Left forelimb (tissue), 1 donor: ENCODE measurements at places on chromosomes 3 and 15.

- DNase-seq: no peak
Measured at GRCh38 chr3:23240171-23240785, 37.2 kb downstream of the UBE2E2 start.

DNA sequence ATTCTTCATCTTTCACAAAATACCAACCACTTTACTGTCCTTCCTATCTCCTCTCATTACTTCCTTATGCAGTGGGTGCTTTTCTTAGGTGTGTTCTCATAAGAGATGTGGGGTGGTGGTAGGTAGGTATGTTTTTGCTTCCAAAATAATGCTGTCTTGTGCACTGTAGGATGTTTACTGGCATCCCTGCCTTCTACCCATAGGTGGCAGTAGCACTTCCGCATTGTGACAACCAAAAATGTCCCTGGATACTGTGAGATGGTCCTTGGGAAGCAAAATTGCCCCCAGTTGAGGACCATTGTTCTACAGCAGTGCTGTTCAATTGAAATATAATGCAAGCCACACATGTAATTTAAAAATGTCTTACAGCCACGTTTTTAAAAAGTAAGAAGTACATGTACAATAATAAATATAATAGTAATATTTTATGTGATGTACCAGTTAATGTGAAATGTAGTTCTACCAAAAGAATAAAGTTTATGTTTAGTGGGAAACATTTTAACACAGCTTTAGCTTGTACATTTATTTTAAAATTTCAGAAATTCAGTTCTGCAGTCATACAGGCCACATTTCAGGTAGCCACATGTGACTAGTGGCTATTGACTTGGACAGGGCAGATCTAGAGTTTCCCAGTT lies 75.2 kb downstream of the NEO1 start:
- DNase-seq: no peak

DNA sequence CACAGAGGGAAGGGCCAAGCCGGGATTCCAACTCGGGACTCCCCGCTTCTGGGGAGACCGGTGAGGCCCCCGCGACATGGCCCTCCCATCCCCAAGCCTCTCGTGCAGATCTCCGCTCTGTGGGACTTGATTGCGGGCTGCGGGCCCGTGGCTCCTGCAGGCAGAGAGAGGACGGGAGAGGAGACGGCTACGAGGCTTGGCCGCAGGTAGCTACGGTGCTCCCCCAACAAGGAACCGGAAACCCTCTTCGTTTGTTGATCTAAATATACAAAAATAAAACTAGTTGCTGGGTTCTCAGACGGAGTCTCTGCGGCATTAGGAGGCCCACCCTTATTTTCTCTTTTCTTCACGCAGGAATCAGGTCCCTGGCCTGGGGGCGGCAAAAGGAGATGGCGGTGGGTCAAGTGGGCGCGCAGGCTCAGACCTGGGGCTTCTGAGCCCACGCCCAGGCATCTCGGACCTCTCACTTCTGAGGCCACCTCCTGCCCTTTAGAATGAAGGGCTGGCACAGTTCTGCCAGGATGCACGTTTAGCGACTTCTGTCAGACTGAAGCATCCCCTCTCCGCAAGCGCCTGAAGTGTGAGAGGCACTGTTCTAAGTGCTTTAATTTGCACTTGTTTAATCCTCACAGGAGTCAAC lies 10.9 kb downstream of the GNB5 start:
- no peak for DNase-seq

GRCh38 chr3:46632792-46633191 lies 20.5 kb downstream of the FAM240A start:
- DNase-seq: no peak

DNA sequence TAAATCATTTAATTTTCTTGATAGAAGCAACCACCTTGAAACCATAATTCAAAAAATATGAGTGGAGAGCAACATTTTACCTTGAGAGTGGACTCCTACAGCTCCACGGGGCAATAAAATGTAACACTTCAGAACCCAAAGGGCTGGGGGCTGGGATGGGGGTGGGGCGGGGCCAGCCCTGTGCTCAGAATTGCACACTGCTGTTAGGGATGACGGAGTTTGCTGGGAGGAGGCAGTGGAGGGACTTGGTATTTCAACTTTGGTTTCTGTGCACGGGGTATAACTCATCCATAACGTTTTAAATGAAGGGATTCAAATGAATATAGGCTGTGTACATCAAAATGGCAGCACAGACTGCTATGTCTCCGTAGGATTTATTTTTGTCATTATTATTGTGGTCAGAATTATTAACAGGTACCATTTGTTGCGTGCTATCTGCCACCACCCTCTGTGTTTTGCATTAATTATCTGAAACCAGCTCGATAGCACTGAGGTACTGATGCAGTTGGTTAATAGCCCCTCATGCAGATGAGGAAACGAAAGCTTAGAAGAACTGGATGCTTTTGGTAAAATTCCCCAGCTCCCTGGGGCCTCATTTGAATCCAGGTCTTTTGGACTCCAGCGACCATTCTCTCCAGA lies 29.4 kb upstream of the WNT5A start:
- no peak for DNase-seq

- peak; percentile 61 for DNase-seq
Measured at GRCh38 chr3:134381831-134382442, 7.7 kb upstream of the AMOTL2 start.
